ENCODE measurements at places on chromosomes 7 and 10. TPM values are rescaled to one million over a fixed set of nuclear protein-coding genes. Genes with fewer than 3 reads are reported as not detected.

DNA sequence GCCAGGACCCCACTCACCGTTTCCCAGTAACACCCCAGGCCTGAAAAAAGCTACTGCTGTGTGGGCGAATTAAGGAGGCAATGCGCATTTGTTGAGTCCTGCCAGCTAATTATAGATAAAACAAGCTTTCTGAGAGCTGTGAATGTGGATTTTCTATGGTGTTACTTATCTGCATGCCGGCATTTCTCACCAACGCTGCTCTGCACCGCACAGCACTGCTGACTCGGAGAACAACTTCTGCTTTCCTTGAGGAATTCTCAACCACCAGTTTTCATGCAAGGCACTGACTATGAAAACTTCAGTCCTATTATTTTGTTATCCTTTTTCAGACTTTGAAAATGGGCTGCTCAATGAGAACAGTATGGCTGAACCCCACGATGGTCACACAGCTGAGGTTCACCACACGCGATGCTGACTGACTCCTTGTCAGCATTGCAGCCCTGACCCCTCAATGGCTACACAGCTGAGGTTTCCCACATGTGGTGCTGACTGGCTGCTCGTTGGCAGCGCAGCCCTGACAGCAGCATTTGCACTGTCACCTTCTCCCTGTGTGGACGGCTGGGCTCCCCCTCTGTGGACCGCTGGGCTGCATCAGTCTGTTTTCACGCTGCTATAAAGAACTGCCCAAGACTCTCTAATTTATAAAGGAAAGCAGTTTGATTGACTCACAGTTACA, 190.6 kb downstream of the DIP2C start:
- peak; percentile 36 for DNase-seq

GRCh38 chr7:140924019-140924820, 509 bp downstream of the BRAF start:
- peak; percentile 86 for DNase-seq

- peak; percentile 51 for DNase-seq
Observed at GRCh38 chr10:131013281-131013912, 298.1 kb downstream of the TCERG1L start.

DNA sequence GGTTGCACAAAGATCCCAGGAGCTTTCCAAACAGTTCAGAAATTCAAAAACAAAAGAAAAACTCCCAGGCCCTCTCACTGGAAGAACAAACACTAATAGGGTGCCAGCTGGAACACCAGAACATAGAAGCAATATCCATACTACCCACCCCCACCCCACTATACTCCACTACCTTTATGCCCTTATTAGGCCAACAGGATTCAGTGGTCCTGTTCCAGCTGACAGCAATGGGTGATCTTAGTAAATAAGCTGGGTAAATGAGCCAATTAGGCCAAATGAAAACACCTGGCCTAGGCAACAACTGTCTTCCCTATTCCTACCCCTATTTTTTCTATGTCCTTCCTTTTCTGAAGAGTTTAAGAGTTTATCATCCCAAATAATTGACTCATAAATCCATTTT, 11.7 kb downstream of the NOC3L start:
- no peak for DNase-seq

DNA sequence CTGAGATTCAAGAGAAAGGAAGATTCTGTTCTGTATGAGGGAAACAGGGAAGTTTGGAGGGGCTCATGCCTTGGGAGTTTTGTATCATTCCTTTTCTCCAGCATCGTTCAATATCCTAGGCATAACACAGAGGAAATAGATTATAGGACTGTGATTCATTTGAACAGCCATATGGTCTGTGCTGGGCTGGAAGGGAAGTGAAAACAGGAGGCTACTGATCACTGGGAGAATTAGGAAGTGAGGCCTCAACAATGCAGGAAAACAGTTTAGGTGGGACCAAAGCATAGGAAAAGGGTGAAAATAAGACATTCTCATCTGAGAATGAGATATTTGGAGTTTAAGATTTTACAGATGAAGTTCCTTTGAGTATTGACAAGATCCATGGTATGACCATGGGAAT, 70.7 kb upstream of the MKX start:
- no peak for DNase-seq

- no peak for DNase-seq
Observed at GRCh38 chr10:83925133-83925532, 214.2 kb upstream of the GHITM start.

DNA sequence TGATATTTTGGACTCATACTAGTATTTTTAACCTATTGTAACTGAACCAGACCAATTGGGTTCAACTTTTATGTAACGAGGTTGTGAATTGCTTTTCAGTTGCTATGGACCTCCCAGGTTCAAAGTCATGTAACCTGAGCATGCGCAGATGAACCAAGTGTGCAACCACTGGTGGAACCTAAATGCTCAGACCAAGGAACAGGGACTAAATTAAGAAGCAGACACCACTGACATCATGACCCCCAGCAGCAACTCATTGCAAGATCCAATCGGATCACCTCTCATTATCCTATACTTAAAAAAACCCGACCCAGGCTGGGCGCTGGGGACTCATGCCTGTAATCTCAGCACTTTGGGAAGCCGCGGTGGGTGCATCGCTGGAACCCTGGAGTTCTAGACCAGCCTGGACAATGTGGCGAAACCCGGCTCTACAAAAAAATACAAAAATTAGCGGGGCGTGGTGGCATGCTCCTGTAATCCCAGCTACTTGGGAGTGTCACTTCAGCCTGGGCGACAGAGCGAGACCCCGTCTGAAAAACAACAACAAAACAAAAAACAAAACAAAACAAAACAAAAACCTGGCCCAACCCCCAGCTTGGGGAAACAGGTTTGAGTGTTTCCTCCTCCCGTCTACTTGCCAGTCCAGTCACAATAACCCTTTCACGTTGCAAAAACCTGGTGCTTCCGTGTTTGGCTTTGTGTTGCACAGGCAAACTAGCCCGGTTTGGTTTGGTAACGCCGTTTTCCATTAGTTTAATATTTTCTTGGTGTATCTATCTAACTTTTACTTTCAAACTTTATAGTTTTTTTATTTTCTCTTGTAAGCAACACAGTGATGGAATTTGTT, 11.3 kb upstream of the ZNF518A start:
- DNase-seq, result no peak

GRCh38 chr7:43546231-43546630, 36.7 kb upstream of the STK17A start:
- no peak for DNase-seq

- no peak for DNase-seq
Observed at GRCh38 chr10:76043261-76043660, 611.8 kb downstream of the LRMDA start.

- DNase-seq, result no peak
Observed at GRCh38 chr10:60722623-60723022, 55.7 kb upstream of the CDK1 start.

DNA sequence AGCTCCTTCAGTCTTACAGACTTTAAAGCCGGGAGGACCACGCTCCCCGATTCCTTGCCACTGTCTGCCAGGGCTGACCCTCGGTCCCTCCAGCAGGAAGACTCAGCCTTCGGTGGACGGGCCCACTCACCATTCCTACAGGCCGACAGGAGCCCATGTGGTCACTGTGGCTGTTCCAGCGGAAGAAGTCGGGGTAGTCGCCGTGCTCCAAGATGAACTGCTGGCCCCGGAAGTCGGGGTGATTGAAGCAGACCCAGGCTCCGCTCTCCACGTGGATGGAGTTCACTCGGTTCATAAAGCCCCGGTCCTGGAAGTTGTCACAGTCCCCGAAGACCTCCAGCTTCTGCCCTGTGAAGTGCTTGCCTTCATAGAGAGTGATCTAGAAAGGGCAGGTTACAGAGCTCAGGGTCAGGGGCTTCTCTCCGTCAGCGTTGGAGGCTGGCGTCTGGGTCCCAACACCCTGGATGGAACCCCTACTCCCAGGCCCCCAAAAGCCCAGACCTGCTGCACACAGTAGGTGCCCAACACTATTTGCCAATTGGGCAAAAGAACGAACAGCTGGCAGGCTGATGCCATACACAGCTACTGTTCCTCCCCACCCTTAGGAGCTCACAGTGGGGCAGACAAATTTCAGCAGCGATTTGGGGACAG, 1.9 kb downstream of the CRYGN start:
- no peak for DNase-seq

DNA sequence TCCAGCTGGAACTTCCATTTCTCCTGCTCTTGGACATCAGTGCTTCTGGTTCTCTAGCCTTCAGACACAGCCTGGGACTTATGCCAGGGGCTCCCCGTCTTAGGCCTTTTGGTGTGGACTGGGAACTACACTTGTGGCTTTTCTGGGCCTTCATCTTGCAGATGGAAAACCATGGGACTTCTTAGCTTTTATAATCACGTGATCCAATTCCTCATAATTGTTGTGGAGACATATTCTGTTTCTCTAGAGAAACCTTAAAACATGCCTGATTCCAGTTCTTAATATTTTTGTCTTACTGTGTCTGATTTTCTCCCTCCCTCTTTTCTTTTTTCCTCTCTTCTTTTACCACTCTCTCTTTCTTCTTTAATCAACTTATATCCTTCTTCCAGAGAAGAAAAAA, 224.2 kb upstream of the FOXP2 start:
- no peak for DNase-seq

- no peak for DNase-seq
Observed at GRCh38 chr10:69275444-69275843, 2.9 kb upstream of the HK1 start.

DNA sequence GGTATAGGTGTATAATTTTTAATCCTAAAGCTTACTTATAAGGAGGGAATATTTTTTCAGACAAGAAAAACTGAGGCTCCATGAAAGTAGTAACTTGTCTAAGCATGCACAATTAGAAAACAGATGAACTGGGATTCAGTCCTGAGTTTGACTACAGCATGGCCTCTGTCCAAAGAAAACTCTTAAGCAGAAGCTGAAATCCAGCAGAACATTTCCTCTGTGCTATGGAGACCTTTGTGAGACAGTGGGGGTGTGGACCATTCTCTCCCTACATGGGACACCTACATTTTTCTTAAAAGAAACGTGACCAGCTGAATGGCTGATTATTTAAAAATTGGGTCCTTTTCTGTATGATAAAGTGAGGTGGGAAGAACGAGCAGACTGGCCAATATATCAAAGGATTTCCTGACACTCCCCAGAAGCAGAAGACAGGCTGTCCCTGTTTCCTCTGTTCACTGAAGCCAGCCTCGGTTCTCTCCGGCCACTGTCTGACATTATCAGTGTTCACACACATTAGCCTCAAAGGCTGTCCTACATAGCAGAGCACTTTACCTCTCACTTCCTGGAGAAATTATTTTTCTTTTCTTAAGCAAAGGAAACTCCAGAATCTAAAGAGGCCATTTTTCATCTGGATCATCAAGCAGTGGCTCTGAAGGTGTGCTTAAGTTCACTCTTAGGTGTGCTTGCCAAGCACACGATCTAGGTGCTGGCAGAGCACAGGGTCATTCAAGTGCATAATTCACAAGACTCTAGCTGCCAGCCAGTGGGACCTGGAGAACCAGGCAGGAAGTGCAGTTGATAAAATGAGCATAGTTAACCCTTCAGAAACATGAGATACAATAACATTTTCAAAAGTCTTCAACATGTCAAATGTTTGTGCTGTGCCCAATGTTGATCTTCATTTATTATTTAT, 40.4 kb upstream of the KIAA1217 start:
- DNase-seq, result no peak

DNA sequence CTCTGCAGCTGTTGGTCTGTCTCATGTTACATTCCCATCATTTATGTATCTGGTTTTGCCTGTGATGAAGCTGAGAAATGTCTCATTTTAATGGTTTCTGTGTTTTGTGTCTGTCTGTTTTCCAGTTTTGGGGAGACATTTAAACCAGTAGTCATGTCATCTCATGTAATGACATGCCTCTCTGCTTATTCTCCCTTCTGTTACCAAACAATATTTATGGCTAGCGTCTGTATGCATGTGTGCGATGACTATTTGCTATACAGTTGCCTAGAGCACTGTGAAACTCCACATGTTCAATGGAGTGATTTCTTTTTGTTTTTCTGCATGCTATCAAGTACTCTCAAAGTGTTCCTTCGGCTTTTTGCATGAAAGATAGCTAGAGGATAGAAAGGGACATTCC, 132.0 kb downstream of the ST7 start:
- no peak for DNase-seq

DNA sequence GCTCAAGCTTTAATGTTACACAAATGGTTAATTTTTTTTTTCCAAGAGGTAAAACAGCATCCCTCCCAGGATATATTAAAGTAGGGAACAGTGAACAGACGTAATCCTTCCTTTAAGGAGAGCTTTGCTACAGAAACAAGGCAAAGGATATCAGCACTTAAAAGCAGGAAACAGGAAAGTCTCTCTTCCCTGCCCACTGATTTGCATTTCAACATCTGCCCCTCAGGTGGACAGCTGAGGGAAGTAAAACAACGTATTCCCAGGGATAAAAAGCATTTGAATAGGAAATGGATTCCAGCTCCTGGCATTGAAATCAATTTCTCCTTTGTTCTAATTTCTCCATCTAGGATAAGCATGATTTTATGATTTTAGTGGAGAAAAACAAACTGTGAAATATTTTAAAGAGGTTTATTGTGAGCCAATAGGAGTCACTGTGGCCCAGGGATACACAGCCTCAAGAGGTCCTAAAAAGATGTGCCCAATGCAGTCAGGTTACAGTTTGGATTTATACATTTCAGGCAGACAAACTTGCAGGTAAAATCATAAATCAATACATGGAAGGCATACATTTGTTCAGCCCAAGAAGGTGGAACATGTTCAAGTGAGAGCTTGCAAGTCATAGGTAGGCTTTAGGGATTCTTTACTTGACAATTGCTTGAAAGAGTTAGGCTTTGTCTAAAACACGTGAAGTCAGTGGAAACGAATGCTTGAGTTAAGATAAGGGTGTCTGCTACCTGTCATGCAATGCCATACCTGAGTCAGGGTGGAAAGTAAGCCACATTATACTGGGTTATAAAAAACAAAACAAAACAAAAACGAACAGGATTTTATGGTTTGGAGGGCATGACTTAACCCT, 286.2 kb upstream of the VWC2 start:
- no peak for DNase-seq

The IL2RA gene
- 0.73 TPM for total RNA-seq

The CRYGN gene
- not detected for total RNA-seq

The ANKRD1 gene
- total RNA-seq, result 8,251 TPM
